CD4-positive, alpha-beta T cell treated with Interferon alpha-2 for 1 hour (primary cell): ENCODE measurements at places on chromosomes 6 and 20.

GRCh38 chr20:54535033-54535432 is 59.6 kb downstream of the DOK5 start:
- DNase-seq = no peak

GRCh38 chr20:4571759-4572531 is 149.8 kb upstream of the PRND start:
- DNase-seq = no peak

GRCh38 chr6:35396991-35397390 is 54.6 kb downstream of the PPARD start:
- DNase-seq = no peak

DNA sequence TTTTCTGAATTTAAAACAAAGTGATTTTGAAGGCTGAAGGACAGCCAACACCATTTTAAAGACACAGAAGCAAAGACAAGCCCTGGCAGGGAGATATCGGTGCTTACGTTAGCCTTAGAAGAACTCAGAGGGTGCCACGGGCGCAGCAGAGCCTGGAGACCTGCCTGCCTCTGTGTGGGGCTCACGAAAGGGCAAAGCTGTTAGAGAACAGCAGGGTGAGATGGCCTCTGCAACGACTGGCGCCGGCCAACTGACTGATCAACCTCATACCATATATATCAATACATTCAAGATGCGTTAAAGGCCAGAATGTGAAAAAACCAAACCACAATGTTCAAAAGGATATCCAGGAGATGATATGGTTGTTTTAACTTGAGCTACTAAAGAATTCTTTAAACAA is 151.0 kb upstream of the RPS6KA2 start:
- DNase-seq = no peak

DNA sequence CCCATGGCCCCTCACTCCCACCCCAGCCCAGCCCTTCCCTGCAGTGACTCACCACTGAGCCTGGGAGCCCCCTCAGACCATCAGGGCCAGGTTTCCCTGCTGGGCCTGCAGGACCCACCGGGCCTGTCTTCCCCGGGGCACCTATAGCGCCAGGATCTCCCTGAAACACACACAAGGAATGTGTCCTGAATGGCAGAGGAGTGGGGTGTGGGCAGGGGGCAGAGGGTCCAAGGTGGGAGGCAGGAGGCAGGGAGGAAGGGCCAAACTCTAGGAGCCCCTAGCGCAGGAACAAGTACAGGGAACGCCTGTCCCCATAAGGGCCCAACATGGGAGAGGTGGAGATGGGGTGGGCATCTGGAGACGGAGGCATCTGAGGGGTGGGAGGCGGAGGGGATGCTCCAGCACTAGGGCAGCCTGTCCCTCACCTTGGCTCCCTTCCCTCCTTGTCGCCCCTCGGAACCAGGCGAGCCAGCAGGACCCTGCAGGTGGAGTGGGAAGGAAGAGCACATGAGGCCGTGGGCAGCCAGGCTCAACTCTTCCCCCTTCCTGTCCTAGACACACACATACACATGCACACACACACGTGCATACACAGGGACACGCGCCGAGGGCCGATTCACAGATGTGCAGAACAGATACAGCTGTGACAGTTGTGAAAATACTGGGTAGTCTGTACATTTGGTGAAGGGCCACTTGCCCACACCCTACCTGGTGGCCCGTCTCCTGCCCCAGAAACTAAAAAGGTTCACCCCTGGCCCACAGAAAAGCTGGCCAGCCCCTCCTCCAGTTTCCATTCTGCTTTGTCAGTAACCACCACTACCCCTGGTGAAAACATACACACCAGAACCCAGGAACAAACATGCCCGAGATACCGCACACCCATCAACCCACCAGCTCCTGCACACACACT is 24.6 kb downstream of the COL11A2 start:
- no peak for DNase-seq

DNA sequence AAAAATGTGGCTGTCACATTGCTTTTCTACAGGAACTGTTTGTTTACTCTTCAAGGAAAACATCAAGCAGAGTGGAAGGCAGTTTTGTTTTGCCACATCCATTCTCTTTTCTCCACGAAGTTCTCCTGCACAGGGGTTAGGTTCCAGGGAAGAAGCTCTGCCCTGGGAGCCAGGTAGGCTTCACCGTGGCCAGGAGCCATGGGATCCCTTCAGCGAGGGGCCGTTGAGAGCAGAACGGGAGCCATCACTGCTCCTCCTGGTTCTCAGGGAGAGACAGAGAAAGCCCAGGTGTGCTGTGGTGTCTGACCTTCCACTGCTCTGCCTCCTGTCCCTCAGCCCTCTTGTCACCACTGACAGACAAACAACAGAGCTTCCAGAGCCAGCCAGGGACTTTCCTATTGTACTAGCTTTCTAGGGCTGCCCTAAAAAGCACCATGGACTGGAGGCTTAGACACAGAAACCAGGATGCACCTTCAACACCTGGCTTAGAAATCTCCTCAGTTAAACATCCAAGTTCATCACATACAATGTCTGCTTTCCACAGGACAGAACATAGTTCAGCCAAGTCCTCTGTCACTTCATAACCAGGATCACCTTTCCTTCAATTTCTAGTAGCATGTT is 75.6 kb upstream of the SLC22A23 start:
- DNase-seq = no peak

DNA sequence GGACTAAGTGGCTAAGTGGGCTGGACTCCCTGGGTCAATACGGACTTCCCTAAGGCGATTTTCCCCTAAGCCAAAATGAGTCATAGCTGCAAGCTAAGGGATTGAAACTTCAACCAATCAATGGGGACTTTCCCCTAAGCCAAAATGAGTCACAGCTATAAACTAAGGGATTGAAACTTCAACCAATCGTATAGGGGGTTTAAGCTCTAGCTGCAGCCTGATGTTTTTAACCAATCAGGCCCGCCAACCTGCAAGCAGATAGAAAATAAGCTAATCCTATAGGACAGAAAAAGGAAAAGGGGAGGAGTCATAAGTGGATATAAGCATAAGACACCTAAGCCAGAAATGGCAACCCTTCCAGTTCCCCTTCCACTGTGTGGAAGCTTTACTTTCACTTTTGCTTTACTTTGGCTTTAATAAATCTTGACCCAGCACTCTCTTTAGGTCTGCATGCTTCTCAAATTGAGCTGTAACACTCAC is 655.0 kb upstream of the HS3ST5 start:
- DNase-seq = peak; percentile 6

DNA sequence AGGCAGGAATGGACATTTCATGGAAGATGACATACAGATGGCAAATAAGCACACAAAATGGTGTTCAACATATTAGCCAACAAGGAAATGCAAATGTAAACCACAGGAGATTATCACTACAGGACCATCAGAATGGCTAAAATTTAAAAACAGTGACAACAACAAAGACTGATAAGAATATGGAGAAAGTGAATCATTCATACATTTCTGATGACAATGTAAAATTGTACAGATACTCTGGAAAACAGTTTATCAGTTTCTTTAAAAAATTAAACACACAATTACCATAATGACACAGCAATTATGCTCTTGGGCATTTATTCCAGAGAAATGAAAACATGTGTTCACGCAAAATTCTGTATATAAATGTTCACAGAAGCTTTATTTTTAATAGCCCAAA is 105.8 kb upstream of the RUNX2 start:
- DNase-seq = no peak

- DNase-seq = no peak
Observed at GRCh38 chr6:81362246-81362645, 390.2 kb downstream of the TENT5A start.

DNA sequence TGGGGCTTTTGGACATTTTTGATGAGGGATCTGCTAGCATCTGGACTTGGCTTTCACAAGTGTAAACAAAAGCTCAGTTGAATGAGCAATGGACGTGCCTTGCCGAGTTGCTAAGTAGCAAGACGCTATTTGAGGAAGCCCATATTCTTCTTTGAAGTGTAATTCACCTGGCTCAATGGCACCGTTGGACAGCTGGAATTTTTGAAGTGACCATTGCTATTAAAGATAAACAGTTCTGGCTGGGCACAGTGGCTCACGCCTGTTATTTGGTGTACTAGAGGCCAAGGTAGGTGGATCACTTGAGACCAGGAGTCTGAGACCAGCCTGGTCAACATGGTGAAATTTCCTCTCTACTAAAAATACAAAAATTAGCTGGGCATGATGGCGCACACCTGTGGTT is 88.8 kb upstream of the SOX4 start:
- DNase-seq = no peak

DNA sequence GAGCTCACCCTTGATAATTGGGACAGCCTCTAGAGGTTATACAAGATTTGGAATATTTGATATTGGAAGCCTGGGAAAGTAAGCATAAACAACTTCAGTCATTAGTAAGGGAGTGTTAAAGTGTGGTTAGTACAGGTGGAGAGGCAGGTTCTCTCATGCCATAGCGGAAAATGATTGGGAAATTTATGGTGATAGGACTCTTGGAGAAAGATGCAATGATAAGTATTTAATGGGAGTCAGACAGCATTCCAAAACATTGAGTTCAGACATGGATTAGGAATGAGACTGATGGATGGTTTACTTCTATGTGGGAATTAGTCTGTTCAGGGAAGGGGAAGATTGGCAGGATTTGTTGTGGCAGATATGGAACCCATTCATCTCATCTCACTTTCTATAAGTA is 152.7 kb downstream of the MCHR2 start:
- DNase-seq = no peak

DNA sequence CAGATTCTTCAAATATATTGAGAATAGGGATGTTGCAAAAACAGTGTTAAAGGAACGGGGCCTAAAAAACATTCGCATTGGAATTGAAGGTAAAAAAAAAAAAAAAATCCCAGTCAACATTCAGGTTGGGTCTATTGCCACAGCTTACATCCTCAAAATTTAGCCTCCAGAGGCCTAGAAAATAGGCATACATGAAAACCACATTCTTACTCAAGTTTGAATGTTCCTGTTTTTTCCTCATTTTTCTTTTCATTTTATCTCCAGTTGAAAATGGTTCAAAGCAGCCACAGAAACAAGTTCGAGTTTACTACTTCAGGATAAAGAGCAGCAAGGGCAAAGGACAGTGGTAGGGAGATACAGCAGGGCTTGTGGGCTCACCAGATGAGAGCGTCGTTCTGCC is 41.9 kb downstream of the KCTD20 start:
- DNase-seq = no peak

DNA sequence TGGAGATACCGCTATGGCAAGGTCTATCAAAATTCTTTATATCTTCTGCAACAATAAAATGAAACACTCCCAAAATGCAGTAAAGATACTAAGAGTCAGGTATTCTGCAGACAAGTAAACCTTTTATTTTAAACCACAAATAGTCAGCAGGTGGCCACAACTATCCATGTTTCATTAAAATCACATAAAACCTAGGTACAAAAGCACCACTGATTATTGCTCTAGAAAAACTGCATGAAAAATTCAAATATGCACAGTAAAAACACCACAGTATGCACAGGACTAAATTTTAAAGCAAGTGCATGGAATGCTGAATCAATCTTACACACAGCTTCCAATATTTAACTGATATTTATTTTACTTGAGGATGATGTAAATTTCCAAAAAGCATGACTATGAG is 33.3 kb downstream of the HMGN3 start:
- no peak for DNase-seq

GRCh38 chr20:41717483-41717882 is 99.3 kb upstream of the CHD6 start:
- DNase-seq = no peak

DNA sequence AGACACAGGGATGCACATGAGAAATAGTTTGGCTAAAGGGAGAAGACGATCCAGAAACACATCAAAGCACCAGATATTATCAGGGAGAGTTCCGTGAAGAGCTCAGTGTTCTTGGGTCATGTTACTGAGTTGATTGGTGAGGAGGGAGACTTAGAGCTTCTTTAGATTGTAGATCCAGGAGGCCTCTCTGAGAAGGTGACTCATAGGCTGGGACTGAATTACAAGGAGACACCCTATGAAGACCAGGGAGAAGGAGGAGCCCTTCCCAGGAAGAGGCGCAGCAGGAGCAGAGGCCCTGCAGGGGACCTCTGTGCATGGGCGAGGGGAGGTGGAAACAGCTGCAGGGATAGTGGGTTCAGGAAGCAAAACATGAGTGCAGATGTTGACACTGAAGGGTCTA is 196.5 kb downstream of the SLC24A3 start:
- DNase-seq = no peak

DNA sequence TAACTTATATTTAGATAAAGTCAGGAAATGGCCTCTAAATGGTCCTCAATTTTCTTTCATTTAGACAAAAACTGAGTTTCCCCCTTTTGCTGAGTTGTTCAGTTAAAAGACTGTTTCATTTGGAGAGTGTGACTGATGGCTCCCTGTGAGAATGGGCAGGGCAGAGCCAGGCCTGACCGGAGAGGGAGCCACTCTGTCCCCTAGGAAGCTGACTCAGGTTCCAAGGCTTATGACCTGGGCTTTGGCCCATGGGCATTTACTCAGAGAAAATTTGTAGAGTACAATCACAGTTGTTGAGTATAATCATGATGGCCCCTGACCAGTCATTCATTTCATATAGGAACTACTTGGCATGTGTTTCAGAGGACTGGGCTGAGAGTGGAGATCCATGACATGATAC is 37.0 kb upstream of the AIG1 start:
- DNase-seq = no peak

GRCh38 chr20:48052475-48052835 is 267.2 kb upstream of the SULF2 start:
- DNase-seq = no peak

- no peak for DNase-seq
Observed at GRCh38 chr6:162615016-162615705, 112.4 kb downstream of the PRKN start.

DNA sequence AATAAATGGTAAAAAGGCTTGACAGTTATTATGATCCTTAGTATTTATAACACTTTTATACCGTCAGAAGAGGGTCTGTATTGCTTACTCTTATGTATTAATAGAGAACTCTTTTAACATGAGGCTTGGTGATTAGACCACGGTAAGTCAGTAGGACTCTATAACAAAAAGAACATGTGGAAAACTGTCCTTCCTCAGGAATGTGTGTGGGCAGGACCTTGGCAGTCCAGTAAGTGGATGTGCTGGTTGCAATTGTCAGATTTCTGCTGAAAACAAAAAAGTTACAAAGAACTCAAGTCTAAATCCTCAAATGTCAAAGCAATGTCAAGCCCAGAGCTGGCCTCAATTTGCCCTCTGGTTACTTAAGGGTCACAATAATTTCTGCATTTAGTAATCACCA is 81.1 kb downstream of the PLCG1 start:
- no peak for DNase-seq

- no peak for DNase-seq
Observed at GRCh38 chr6:108869876-108870275, 21.7 kb downstream of the ARMC2 start.

- DNase-seq = no peak
Observed at GRCh38 chr20:37797669-37798175, 103.9 kb downstream of the CTNNBL1 start.

DNA sequence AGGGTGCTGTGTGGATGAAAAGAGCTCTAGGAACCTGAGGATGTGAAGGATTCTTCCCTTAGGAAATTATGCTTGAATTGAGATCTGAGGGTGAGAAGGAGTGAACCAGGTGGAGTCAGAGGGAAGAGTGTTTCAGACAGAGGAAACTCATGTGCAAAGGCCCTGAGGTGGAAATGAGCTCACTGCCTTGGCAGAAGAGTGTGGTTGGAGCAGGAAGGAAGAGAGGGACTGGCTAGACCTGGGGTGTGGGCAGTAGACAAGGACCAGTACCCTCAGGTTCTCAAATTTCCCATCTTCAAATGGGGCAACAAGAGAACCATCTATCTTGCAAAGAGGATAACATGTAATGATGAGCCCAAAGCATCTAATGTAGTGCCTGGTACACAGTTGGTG is 24.0 kb upstream of the GTSF1L start:
- DNase-seq = no peak
